ENCODE measurements at places on chromosomes 3 and 15.

- no peak for DNase-seq
Measured at GRCh38 chr15:73046073-73046472, 6.2 kb upstream of the NEO1 start.

- no peak for DNase-seq
Measured at GRCh38 chr3:126423191-126424038, 28.7 kb downstream of the CFAP100 start.

DNA sequence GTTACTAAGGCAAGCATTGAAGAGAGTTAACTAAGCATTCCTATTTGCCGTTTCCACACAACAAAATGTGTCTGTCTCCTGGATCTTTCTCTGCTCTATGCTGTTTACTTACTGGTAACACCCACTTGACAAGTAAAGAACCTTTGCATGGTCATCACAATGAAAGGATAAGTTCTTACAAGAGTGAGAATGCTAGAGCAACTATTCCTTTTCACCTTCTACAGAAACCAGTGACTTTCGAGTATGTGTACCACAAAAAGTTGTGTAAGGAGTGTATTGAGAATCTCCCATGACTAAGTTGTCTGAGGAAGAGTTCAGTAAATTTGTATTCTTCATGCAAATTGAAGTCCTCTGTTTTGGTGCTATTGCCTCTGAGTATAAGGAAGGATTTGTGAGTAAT, 10.8 kb downstream of the TIPARP start:
- no peak for DNase-seq

DNA sequence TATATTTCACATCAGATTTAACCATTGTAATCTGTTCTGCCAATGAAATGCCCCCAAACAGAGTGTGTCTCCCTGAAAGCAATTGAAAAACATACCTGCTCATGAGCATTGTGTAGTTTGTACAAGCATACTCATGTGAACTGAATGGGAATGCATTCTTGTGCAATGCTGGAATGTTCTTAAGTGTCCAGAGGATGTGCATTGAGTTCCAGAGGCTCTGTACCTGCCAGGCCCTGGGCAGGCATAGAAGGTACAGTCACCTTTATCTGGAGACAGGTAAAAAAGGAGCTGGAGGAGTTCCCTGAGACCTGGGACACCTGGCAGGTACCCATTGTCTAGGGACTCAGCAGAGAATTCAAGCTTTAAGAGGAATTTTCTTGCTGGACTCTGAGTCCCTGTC, 2.8 kb downstream of the MRAS start:
- DNase-seq = no peak

- no peak for DNase-seq
Measured at GRCh38 chr3:56347219-56347871, 120.9 kb downstream of the ERC2 start.

- DNase-seq = no peak
Measured at GRCh38 chr3:126988451-126989021, 5.6 kb downstream of the PLXNA1 start.

- DNase-seq = no peak
Measured at GRCh38 chr3:38297947-38298711, 16.0 kb downstream of the SLC22A14 start.

- no peak for DNase-seq
Measured at GRCh38 chr3:59839810-59840515, 790.1 kb upstream of the CFAP20DC start.

DNA sequence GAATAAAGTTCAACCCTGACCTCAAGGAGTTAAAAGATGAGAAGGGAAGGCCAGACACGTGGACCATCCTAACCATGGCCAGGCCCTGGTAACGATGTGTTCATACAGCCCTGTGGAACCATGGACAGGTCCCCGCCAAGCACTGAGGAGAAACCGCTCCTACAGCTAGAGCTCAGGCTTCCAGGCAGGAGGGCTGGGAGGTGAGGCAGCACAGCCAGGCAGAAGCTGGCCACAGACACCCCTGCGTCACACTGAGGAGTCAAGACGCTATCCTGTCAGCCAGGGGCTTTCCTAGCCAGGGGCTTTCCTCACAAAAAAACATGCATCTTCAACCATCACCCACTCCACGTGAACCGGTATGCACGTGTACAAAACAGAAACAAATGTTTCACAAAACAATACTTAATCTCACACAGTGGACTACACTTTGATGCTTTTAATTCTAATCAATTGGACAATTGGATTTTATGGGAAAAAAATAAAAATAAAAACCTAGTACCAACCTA, 73.2 kb downstream of the TBC1D2B start:
- DNase-seq = no peak

- DNase-seq = no peak
Measured at GRCh38 chr3:40923143-40923542, 276.2 kb upstream of the CTNNB1 start.

DNA sequence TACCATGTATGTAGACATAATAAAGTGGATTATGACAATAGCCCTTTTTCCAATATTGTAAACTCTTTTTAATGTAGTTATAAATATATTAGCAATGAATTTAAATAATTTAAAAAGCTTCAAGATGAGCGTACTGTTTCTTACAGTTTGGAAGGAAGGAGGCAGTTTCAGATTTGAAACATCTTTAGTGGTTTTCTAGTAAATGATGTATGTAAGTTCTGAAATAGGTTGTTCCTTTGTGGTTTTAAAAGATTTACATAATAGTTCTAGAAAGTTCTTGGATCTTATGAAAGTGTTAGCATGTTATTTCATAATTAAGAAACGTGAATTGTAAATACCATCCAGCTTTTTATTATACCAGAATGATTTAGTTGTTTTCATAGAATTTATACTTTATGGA, 16.0 kb downstream of the DNAJC19 start:
- DNase-seq = no peak

GRCh38 chr15:26197719-26198118, 334.6 kb upstream of the ATP10A start:
- no peak for DNase-seq

Measured in stimulated activated CD4-positive, alpha-beta T cell treated with anti-CD3 and anti-CD28 coated beads, Interleukin-4, amount 100 ng/mL, for 1 hour (primary cell).